ENCODE measurements at places on chromosomes 16 and 17.

DNA sequence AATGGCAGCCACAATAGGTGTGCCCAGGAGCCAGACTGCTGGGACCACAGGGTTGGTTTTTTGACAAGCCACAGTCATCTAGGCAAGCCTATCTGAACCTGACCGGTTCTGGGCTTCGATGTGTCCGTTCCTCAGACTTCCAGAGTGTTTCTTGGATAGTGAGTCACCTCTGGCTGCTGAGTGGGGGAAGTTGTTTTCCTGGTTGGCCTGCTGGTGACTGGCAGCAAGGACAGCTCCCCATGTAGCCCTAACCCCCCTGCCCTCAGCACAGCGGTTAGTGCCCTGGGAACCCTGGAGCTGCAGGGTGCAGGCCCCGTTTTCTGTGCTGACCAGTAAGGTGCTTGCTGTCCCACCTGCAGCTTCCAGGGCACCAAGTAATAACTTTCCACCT, 65.5 kb downstream of the PLD6 start:
- no peak for DNase-seq

- no peak for DNase-seq
Observed at GRCh38 chr17:67862614-67863217, 37.4 kb downstream of the BPTF start.

GRCh38 chr17:247767-248166, 66.3 kb upstream of the DOC2B start:
- no peak for DNase-seq

GRCh38 chr16:66473051-66473571, 46.0 kb downstream of the BEAN1 start:
- no peak for DNase-seq

DNA sequence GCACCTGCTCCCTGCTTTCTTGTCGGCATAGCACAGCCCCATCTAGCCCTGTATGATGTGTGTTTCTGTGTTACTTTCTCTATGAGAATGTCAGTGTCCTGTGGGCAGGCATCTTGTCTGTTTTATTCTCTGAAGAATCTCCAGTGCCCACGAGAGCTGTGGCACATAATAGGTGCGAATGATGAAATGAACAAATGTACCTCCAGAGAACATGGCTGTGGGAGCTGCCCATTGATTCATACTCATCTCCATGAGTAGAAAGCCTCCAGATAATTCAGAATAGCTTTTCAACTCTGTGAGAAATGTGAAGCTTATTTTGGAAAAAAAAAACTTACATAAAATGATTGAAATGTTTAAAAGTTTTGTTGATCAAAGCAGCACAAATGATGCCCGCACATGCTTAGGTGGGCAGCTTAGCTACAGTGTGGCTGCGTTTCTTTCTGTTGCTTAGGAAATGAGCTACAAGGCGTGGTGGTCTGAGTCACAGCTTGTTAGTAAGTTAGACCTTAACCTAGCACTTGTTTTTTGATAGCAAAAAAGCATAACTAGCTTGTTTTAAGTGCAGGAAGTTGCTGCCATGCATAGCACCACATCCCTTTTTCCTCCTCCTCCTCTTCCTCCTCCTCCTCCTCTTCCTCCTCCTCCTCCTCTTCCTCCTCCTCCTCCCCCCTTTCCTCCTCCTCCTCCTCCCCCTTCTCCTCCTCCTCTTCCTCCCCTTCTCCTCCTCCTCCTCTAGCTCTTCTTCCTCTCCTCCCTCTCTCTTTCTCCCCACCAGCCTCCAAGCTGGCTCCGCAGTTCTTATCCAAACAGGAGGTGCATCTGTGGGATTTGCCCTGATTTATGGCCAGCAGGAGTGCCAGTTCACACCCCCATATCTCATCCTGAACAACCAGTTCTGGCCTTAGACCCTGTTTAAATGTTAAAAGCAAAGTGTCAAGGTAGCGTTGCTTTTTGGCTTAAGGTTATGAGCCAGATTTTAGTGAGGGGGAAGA, 221.5 kb downstream of the IRF8 start:
- DNase-seq, result no peak

DNA sequence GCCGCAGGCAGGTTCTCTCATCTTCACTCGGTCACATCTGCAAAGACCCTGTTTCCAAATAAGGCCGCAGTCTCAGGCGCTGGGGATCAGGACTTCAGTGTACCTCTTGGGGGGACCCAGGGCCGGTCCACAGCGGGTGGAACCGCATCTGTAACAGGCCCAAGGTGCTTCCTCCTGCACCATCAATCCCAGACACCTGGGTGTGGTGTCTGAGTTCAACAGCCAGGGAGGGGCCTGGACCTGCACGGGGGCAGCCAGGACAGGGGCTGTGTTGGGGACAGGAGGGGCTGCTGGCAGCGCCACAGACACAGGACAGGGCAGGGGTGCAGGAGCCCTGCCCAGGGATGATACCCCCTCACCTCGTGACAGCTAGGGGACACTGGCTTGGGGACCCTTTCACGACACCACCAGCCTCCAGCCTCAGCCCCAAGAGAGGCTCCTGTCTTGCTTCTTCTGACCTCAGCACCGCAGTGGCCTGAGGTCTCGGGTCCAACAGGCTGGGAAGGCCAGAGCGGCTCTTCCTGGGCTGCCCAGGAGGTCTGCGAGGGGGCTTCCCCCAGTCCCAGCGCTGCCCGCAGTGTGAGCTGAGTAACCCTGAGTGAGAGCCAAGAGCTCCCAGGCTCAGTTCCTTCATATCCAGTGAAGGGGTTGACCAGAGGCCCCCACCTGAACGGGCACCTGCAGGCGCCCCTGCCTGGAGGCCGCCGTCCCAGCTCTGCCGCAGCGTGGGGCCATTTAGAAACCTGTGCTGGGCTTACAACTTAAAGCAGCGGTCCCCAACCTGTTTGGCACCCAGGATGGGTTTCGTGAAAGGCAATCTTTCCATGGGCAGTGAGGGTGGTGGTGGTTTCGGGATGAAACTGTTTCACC, 30.7 kb upstream of the BAHCC1 start:
- DNase-seq, result no peak

GRCh38 chr16:84183911-84184591, 2.8 kb downstream of the TAF1C start:
- DNase-seq, result no peak

GRCh38 chr16:83623091-83623730, 184.6 kb upstream of the HSBP1 start:
- no peak for DNase-seq

- DNase-seq, result no peak
Observed at GRCh38 chr16:12723681-12724080, 80.0 kb downstream of the CPPED1 start.

DNA sequence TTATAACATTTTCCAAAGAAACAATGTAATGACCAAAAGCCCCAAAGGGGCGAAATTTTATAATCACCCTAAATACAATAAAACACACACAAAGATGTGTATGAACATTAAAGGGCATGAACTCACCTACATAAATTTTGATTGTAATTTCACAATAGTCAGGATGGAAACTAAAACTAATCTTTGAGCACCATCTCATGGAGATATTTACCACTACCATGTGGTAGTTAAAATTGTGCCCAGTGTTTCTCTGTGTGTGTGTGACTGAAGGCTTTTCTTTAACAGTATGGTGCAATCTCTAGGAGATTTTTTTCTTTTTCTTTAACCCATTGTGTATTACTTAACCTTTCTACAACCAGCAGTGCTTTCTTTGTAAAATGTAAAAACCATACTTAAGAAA, 19.7 kb upstream of the MEIOC start:
- no peak for DNase-seq

- no peak for DNase-seq
Observed at GRCh38 chr16:73043828-73044467, 4.0 kb downstream of the ZFHX3 start.

All from KG1 (cell line).